ENCODE measurements at places on chromosomes 11 and 22.

DNA sequence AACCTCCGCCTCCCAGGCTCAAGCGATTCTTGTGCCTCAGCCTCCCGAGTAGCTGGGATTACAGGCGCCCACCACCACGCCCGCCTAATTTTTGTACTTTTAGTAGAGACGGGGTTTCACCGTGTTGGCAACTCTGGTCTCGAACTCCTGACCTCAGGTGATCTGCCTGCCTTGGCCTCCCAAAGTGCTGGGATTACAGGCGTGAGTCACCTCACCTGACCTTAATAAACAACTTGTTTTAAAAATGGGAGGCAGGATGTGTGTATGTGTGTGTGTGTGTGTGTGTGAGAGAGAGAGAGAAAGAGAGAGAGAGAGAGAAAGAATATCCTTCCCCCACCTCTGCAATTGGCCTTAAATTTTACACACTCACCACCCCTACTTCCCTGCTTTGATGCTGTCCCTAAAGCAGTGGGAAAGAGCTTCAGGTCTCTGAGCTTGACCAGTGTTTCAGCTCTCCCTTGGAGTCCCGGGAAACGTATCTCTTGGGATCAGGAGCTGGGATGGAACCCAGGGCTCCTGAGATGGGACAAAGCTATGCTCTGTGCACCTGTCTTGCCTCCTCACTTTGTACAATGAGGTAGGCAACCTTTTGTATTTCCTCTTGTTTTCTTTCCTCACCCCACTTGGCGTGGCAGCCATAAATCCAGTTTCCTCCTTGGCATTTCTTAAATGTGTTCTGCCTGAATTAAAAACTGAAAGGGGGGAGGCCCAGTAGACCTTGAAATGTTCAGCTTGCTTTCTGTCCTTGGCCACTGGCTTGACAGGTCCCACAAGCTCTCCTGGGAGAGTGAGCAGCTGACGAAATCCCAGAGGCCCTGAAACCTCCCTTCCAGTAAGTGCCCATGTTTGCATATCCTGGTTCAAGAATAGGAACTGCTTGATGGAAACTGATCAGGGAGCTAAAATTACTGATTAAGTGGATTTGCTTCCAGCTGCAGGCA is 17.8 kb upstream of the XBP1 start:
- DNase-seq: no peak

GRCh38 chr22:50236731-50237409 is 8.0 kb downstream of the TUBGCP6 start:
- no peak for DNase-seq

DNA sequence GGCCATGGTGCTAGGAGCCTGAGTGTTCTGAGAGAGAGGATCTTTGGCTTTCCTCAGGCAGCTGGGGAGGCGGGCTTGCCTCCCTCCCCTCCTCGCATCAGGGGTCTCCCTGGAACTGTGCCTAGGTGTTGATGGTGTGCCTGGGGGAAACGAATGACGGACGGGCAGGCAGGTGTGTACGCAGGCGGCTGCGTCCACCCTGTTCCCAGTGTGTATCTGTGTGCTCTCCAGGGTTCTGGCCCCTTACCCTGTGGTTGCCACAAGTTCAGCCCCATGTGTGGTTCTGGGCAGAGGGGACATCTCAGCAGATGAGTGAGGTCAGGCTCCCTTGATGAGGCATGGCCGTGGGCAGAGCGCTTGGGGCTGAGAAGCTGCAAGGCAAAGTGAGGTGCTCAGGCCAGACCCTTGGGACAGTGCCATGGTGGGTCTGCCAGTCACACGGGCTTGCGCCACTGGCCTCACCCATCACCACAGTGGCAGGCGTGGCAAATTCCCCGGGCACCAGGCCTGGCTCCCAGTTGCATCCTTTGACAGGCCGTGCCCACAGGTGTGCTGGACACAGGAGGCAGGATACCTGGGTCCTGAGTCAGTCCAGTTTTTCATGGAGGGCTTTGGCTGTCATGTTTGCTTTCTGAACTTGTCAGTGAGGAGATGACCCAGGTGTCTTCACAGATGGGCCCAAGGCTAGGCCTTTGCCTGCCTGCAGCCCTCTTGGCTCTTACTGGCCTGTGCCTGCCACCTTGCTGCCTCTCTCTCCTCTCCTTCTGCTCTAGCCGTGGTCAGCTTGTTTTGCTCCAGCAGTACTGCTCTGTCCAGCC is 27.3 kb downstream of the GNAZ start:
- no peak for DNase-seq

DNA sequence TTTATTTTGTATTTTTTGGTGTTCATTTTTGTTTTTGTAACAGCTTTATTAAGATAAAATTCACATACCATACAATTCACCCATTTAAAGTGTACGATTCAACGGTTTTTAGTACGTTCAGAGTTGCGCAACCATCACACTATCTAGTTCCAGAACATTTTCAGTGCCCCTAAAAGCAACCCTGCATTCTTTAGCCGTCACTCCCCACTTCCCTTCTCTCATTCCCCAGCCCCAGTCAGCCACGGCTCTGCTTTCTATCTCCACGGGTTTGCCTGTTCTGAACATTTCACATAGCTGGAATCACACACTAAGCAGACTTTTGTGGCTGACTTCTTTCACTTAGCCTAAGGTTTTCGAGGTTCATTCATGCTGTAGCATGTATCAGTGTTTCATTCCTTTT is 9.6 kb upstream of the KCNQ1OT1 start:
- DNase-seq: no peak

- DNase-seq: peak; percentile 43
These were observed 4.3 kb downstream of the SIAE start for GRCh38 chr11:124669193-124669592.

- peak; percentile 64 for DNase-seq
These were observed 19.2 kb upstream of the PLET1 start for GRCh38 chr11:112279901-112280267.

GRCh38 chr11:121886996-121887395 is 229.0 kb downstream of the BLID start:
- DNase-seq: no peak

DNA sequence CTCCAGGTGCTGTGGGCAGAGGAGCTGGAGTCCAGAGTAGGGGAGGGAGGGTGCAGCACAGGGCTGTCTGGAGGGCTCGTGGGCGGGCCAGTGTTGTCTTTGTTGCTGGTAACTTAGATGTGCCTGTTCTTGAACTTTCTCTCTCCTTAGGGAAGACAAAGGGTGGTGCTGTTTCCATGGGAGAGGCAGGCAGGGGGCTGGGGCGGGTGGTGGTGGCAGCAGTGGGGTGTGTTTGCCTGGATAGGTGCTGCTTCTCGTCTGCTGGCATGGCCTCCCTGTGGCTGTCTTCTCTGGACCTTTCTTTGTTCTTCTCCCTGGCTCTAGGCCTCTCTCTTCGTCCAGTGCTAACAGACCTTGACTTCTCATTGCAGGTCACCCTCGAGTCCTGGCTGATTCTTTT is 8.5 kb downstream of the SIDT2 start:
- DNase-seq: no peak

- no peak for DNase-seq
These were observed 155.9 kb upstream of the TBCEL start for GRCh38 chr11:120867988-120868387.

DNA sequence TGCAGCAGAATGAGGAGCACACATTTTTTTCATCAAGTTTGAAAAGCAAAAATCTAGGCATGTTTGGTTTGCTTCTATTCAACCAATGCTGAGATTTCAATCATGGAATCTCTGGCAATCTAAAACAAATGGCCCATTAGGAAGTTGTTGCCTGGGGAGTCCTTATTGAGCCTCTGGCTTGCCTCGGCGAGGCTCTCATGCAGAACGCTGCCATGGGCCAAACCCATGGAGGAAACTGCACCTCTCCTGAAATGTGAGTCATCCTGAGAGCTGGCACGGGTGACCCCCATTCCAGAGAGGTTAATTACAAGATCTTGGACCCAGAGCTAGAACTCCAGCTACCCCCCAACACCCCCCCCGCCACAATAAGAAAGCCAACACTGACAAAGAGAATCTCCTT is 80.7 kb downstream of the MN1 start:
- DNase-seq: no peak

- no peak for DNase-seq
These were observed 67.1 kb downstream of the SLC1A2 start for GRCh38 chr11:35352077-35352888.

DNA sequence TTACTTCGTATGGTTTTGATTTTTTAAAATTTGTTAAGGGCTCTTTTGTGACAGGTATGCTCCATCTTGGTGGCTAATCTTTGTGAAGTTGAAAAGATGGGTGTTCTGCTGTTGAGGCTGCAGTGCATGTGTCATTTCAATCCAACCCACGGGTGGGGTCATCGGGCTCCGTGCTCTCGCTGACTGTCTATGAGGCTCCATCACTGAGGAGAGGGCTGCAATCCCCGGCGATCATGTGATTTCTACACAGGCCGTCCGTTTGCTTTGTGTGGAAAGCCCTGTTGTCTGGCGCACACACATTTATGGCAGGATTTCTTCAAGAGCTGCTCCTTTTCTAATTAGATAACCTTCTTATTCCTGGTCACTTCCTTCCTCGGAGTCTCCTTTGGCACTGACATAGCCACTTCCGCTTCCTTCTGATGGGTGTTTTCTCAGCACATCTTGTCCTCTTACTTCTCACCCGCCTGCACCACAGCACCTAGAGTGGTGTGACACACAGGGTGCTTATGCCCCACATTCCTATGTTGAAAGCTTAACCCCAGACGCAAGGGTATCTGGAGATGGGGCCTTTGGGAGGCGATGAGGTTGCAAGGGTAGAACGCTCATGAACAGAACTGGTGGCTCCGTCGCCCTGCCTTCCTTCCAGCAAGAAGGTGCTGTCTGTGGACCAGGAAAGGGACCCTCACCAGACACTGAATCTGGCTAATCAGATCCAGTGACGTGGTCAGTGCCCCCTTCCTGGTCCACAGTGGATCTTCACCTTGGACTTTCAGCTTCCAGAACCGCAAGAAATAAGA is 9.4 kb downstream of the MOB2 start:
- no peak for DNase-seq

DNA sequence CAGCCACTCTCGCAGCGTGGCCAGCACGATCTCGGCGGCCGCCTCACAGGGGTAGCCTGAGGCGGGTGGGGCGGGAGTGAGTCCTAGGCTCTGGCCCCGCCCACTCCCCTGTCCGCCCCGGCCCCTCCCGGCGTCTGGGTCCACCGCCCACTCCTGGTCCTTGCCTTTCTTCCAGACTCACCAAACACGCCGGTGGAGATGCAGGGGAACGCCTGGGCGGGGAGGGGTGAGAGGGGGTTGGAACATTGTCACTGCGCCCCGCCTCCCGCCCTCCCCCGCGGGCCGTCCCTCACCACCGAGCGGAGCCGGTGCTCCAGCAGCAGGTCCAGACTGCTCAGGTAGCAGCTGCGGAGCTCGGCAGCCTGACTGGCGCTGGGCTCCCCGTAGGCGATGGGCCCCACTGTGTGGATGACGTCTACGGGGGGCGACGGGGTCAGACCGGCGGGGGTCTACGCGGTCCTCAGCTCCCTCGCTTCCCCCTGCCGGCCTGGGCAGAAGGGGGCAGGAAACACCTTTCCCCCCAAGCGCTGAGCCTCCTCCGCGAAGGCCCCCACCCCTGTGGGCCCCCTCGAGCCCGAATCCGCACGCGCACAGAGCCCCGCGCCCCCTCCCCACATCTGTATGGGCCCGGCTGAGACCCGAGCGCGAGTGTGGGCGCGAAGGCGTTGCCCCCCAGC is 13.2 kb downstream of the OTUB1 start:
- DNase-seq: peak; percentile 40

DNA sequence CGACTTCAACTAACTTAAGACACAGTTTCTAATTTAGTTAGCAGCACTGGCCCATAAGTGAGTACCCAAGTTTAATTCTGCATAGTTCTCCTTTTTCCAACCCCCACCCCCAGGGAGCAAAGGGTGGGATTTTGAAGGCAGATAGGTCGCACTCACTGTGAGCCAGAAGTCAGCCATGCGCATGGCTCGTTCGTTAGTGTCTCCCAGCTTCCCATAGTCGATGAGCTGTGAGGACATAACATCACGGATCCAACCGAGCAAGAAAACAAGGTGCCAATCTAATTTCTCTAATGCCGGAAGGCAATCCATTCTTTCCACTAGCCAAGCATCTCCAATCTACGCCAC is 577 bp downstream of the MRPL17 start:
- no peak for DNase-seq

DNA sequence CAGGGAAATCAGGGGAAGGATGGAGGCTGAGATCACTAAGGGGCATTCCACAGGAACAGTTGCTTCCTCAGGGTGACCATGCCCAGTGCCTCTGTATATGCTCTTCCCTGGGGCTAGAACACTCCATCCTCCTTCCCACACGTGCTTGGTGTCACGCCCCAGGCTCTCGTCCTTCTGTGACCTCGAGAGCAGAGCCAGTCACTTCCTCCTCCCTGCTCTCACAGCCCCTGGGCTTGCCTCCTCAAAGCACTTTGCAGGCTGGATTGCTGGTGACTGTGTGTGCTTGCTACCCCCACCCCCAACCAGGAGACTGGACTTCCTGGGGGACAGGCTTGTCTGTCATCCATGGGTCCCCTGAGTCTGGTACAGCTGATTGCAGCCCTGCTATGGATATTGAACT is 56.5 kb upstream of the AMPD3 start:
- DNase-seq: no peak

DNA sequence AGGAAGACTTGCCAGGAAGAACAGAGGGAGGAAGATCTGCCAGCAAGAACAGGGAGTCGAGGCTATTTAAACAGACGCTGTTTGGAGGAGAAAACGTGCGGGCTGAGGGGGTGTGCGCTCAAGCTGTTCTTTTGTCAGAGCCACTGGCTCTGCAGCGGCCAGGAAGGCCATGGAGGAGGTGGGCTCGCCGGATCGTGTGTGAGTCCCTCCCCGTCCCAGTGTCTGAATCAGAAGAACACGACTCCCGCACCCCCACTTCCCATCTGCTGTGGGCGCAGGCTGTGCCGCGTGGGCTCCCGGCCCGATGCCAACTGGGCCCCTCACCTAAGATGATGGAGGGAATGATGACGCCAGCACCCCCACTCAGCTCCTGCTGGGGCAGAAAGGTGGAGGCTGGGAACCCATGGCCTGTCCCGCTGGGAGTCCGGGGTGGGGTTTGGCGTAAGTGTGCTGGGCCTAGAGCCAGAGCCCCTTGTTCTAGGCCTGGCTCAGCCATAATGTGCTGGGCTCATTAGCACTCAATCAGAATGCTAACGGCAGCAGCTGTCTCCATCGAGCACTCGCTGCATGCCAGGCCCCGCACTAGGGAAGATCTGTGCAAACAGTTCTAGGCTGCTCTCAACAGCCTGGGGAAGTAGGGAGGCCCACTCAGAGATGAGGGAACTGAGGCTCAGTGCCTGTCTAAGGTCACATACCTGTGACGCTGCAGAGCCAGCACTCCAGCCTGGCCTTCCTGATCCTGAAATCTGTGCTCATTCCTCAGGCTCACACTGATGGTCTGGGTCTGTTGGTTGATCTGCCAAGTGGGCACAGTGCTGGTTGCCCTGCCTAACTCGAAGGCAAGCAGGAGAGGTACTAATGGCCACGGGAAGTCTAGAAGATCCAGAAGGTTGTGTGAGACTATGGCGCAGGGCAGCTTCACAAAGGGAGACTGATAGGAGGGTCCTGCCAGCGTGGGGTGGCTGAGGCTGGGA is 11.5 kb downstream of the NPTXR start:
- no peak for DNase-seq

DNA sequence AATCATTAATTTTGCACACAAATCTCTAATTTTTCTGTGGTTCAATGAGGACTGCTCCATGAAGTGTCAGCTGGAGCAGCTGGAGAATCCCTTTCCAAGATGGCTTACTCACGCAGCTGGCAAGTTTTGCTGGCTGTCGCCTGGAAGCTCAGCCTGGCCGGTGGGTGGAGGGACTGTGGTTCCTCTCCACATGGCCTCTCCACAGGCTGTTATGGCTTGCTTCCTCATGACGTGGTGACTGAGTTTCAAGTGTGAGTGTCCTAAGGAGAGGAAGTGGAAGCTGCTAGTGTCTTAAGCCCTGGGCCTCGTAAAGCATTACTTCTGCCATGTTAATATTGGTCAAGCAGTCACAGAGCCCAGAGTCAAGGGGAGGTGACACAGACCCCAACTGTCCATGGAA is 14.0 kb upstream of the NRIP3 start:
- DNase-seq: no peak

GRCh38 chr11:2382129-2382517 is 5.0 kb downstream of the CD81 start:
- no peak for DNase-seq
